ENCODE measurements at places on chromosomes 16 and 17.

GRCh38 chr16:9092282-9092977, 986 bp downstream of the HAPSTR1 start:
- DNase-seq, result no peak

GRCh38 chr17:51346218-51346982, 86.1 kb downstream of the UTP18 start:
- no peak for DNase-seq

GRCh38 chr17:535198-535597, 179.4 kb downstream of the VPS53 start:
- DNase-seq, result no peak

DNA sequence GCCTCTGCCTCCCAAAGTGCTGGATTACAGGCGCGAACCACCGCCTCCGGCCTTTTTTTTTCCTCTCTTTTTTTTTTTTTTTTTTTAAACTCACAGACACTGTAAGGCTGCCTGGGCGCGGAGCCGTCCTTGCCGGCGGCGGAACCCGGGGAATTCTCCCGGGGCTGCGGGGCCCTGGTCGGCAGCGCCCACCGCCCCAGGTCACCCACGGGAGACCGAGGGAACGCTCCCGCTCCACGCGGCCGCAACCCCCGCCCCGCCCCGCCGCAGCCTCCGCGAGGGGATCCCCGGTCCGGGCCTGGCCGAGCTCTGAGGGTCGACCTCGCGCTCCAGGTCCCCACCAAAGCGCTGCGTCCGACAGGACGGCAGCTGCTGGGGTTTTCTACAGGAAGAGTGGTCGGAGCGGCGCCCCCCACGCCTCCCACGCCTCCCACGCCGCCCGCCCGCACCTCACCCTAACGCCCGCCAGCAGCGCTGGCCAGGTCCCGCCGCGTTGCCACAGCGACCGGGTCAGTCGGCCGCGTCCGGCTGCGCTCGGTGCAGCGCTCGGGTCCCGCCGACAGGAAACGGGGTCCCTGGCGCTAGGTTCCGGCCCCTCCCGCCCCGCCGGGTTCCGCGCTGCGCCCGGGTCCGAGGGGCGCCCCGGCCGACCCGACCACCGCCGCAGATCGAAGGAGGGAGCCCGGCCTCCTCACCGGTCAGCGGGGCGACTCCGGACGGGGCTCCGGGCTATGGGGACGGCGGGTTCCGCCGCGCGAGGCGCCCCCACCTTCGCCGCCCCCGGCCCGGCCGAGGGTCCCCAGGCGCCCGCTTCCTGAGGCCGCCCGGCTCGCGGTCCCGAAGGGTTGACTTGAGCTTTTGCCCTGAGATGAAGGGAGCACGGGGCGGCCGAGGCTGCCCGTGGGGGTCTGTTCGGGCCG, at the start of gene CCDC57:
TSS of gene CCDC57 (minus strand) at position 512 of the 920 bp plus-strand sequence. CDS start 10,898 bp downstream, outside the sequence.
- DNase-seq, result no peak

GRCh38 chr17:30344283-30345088, 10.6 kb upstream of the TMIGD1 start:
- no peak for DNase-seq
